ENCODE measurements at places on chromosomes 5 and 9.

GRCh38 chr5:168651648-168652047 is 72.5 kb upstream of the PANK3 start:
- no peak for DNase-seq

DNA sequence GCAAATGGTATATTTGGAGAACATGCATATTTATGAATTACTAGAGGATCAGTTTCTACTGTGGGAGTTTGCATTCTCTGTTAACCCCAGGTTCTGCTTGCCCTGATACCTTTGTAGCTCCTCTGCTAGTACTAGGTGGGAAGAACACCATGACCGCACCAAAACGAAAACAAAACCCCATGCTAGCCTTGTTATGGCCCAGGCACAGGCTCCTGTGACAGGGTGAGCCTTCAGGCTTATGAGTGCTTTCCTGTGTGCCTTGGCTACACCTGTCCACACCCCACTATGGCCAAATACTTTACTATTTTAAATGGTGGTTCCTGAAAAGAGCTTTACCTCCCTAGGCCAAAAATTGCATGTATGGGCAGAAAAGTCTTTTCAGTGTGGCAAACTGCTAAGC is 94.8 kb downstream of the PPIC start:
- DNase-seq, result no peak

GRCh38 chr5:150763023-150763769 is 4.4 kb upstream of the DCTN4 start:
- DNase-seq, result no peak

DNA sequence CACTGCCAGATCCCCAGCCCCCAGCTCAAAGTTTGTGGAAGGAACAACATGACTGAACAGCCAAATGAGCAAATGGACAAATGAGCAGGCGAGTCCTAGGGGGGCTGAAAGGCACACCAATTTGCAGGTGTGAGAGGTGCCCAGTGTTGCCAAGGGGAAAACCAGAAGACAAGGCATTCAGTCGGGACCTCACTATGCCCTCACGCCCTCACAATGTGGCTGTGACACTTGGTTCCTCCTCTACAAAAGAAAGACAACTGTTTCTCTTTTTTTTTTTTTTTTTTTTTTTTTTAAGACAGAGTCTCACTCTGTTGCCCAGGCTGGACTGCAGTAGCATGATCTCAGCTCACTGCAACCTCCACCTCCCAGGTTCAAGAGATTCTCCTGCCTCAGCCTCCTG is 28.0 kb downstream of the TNIP1 start:
- no peak for DNase-seq

All from NCI-H1417 treated with DMSO at 0.1 percent for 48 hours (cell line).